ENCODE measurements at places on chromosomes 11 and 22.
A peak's percentile ranks its signal among the peaks of the same experiment; 100 is the strongest.

DNA sequence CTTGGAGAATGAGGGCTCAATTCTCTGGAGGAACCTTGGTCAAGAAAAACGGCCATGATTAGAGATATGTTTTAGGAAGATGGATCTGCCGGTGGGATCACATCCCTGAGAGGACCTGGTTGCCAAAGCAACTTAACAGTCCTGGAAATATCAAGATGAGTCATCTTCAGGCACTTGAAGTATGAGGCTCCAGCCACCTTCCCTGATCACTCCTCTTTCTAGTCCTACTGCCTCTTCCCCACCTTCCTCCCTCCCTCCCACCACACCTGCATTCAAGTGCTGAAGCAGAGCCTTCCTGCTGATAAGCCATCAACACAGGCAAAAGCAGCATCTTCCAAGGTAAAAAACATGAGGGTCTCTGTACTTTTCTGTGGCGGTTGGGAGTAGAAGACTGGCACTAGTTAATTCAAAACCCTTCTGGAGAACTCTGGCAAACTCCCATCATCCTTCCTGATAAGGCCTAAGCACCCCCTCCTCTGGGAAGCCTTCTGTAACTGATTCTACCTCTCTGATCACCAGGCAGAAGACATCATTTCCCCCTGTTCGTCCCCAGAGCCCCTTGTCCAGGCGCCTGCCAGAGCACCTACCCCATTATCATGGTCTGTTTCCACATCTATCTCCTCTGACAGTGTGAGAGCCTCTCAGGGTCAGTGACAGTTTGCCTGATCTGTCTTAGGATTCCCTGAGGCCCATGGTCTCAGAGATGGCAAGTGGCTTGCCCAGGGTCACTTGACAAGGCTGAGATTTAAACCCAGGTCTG is 79.8 kb downstream of the CLPB start:
- DNase-seq = no peak

GRCh38 chr22:42283278-42284201 is 13.1 kb upstream of the TCF20 start:
- DNase-seq = peak; percentile 47

- DNase-seq = no peak
Observed at GRCh38 chr11:62922653-62923431, 1.7 kb upstream of the CHRM1 start.

GRCh38 chr11:16114431-16114830 is 241.9 kb downstream of the SOX6 start:
- DNase-seq = no peak

DNA sequence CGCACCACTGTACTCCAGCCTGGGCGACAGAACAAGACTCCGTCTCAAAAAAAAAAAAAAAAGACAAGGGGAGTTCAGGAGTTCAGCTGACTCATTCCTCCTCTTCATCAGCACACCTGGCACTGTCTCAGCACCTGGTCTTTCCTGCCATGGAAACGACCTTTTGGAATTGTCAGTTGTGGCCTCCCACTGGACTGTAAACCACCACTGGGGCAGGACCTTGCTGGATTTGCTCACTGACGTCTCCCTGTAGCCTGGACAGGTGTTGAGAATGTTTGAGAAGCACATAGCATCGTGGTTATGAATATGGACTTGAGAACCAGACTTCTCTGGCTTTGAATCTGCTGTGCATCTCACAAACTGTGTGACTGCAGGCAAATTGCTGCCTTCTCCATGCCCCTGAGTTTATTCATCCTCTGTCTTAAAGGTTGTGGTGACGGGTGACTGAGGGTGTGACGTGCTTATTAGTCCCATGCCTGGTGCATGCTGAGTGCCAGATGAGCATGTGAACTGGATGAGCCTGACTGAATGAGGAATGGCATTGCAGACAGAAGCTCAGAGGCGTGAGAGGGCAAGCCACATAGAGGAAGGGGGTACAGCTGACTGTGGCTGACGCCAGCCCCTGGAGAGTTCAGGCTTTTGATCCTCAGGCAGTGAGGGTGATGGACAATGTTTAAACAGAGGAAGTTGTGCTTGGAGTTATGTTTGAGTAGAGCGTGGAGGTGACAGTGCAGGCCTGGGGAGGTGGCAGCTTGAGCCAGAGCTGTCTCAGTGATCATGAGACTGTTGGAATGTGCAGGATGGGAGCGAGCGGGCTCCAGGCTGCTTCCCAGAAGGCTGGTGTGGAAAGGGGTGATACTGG is 12.7 kb downstream of the TOM1 start:
- DNase-seq = no peak
